Heart right ventricle (tissue), 16 donors: ENCODE measurements at places on chromosomes 12 and 14.

- no peak for DNase-seq
Measured at GRCh38 chr12:120581998-120582397, 796 bp upstream of the POP5 start.

DNA sequence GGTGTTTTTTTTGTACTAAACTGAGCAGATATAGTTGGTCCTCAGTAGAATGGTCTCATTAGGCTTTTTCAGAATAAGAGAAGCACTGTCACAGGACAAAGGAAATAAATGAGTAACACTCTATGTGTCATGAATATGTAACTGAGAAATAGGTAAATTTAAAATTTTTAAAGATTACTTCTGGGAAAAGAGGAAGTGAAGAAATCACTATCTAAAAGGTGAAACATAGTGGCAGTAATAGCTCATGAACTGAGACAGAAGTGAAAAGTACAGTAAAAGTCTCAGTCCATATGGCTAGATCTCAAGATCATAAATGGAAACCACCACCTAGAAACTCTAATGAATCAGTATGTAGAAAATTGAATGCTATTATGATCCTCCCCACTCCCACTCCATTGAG lies 89.3 kb upstream of the TTC7B start:
- no peak for DNase-seq

DNA sequence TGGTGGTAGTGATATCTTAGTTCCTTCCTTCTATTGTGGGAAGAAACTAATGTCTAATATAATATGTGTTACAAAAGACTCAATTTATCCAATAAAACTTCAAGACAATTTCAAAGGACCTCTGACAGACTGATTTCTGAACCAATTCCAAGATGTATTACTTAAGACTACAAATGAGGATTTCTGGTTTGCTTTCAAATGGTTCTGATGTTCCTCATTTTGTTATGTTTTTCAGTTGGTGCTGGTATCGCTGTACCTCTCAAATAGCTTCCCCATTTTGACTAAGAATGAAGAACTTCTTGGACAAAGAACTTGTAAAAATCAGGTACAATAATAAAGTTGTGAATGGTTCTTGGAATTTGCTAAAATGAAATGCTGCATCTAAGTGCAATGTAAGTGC lies 19.4 kb upstream of the MBIP start:
- no peak for DNase-seq

GRCh38 chr14:32514236-32514635 lies 185.1 kb downstream of the AKAP6 start:
- DNase-seq: no peak

DNA sequence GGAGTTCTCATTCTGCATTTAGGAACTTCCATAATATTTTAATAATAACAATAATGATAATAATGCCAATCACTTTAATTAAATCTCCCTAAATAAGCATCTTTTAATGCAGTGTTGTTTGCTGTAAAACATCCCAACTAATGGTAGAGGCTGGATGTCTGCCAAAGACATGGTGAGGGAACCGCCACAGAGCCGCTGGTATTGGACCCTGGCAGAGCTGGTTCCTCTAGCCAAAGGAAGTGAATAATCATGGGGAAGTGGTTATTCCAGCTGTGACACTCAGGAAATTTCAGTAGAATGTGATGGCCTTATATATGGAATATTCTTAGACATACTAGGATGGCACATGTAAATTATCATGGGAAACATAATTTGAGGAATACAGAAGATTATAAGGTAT lies 483.3 kb downstream of the ZFP36L1 start:
- peak; percentile 38 for DNase-seq

GRCh38 chr12:81222846-81223592 lies 145.1 kb downstream of the ACSS3 start:
- DNase-seq: no peak
